ENCODE measurements at places on chromosomes 5 and 9.

DNA sequence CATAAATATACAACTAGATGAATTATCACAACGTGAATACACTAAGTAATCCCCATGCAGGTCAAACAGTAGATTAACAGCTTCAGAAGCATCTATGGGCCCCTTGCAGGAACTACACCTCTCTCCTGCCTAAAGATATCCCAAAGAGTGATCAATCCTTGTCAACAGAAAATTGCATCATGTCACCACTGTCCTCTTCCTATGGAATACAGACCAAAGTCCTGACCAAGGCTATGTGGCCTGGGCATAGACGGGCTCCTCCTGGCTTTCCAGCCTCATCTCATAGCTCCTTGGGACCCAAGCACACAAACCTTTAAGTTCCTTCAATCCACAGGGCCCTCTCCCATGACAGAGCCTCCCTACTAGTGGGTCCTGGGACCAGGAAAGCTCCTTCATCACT lies 25.3 kb downstream of the NIPAL4 start:
- DNase-seq: no peak

DNA sequence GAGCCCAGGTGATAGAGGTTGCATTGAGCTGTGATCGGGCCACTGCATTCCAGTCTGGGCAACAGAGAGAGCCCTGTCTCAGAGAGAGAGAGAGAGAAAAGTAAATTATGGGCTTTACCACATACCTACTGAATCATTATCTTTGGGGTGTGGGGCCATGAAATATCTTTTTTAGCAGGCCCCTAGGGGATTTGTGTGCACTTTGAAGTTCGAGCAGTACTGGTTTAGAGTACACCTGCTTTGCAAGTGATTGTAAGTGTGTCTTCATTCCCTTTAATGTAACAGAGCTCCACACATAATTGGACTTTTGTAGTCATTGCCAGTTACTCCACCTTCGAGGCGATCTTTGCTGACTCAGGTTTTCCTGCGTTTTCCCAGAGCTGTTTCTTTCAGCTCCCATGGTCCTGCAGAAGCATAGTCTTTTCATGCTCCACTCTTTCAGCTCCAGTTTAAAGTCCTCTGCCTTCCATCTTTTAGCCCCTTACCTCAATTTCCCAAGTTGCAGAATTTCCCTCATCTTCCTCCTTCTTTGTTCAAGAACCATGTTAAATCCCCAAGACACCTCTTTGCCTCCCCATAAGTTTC lies 24.0 kb upstream of the FRMPD1 start:
- no peak for DNase-seq

- no peak for DNase-seq
These were observed 124.7 kb downstream of the PAPPA start for GRCh38 chr9:116278326-116278725.

- no peak for DNase-seq
These were observed 97.6 kb downstream of the NUDT12 start for GRCh38 chr5:103464835-103465484.

- DNase-seq: no peak
These were observed 129.0 kb downstream of the APBA1 start for GRCh38 chr9:69542942-69543704.

GRCh38 chr9:109213285-109214121 lies 46.5 kb upstream of the FRRS1L start:
- DNase-seq: no peak

DNA sequence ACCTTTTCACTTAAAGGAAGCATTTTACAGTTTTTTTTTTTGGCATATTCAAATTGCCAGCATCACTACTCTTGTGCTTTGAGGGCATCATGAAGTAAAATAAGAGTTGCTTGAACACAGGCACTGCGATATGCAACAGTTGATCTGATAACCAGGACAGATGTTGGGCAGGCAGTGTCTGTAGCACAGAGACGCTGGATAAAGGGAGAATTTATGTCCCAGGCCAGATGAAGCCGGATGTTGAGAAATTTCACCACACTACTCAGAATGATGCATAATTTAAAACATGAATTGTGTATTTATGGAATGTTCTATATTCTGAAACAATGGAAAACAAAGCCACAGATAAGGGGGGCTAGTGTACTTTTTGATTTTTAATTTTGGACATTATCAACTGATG lies 71.4 kb downstream of the SLC12A2 start:
- DNase-seq: no peak

GRCh38 chr9:117375956-117376355 lies 38.9 kb downstream of the ASTN2 start:
- no peak for DNase-seq

DNA sequence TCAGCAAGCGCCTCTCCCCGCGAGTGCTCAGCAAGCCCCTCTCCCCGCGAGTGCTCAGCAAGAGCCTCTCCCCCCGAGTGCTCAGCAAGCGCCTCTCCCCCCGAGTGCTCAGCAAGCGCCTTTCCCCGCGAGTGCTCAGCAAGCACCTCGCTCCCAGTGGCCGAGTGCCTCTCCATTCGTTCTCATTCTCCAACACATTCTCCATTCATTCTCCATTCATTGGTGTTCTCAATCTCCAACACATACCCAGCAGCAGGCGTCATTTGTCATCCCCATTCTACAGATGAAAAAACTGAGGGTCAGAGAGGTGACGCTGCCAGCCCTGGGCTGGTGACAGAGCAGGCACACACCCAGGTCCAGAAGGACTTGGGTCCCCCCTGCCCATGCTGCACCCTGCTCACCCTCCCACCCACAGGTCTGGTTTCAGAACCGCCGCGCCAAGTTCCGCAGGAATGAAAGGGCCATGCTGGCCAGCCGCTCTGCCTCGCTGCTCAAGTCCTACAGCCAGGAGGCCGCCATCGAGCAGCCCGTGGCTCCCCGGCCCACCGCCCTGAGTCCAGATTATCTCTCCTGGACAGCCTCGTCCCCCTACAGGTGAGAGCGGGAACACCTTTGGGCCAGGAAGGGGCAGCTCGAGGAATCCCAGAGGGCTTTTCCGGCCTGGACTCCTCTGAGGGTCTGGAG lies 32.5 kb downstream of the PTGES start:
- no peak for DNase-seq

DNA sequence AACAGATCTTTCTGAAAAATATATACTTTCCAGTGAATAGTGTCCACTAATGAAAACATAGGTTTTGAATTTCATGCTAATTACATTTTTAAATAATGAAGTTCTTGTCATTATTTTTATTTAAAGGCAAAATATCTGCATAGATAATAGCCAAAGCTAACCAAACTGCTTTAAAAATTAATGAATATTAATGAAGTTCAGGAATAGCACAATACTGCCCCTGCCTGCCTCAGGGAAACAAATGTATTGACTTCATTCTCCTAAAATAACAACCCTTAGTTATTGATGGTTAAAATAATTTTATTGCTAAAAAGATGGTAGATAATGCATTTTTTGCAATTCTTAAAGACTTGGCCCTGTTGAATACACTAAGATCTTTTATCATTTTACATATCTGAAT lies 103.6 kb upstream of the SSBP2 start:
- no peak for DNase-seq

DNA sequence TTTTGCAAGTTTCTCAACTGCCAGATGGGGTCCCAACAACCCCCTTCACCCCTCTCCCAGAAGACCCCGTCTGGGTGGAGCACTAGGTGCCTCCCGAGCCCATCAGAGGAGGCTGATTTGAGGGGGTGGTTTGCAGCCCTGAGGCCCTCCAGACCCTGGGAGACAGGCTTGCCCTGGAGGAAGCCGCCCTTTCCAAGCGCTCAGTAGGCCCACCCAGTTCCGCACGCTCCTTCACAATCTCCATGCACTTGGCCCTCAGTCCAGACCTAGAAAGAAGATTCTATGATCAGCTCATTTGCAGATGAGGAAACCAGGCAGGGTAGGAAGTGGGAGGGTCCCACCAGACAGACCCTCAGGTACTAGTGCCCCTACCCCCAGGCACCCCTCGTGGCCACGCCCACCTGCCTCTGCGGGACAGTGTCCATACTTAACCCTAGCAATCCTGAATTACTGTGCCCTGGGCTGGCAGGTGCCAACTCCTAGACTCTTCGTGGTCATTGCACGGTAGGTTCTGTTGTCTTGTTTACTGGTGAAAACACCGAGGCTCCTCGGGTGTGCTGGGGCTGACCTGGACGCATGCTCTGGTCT lies 22.3 kb downstream of the OR2V1 start:
- no peak for DNase-seq

DNA sequence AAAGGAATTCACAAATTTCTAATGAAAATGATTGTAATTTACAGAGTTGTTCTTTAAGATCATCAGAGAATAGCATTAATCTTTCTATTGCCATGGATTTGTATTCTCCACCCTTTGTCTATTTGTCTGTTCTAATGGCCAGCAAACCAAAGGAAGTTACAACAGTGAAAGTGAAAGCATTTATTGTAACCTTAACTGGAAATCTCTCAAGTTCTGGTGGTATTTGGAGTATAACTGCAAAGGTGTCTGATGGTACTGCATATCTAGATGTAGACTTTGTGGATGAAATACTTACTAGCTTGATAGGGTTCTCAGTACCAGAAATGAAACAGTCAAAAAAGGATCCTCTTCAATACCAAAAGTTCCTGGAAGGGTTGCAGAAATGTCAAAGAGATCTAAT lies 21.7 kb downstream of the RMI1 start:
- DNase-seq: no peak

- no peak for DNase-seq
These were observed 1.5 kb upstream of the TRAF1 start for GRCh38 chr9:120928015-120928482.

GRCh38 chr5:78550891-78551290 lies 97.7 kb downstream of the LHFPL2 start:
- no peak for DNase-seq

GRCh38 chr5:137283801-137284200 lies 215.3 kb downstream of the SPOCK1 start:
- DNase-seq: no peak

DNA sequence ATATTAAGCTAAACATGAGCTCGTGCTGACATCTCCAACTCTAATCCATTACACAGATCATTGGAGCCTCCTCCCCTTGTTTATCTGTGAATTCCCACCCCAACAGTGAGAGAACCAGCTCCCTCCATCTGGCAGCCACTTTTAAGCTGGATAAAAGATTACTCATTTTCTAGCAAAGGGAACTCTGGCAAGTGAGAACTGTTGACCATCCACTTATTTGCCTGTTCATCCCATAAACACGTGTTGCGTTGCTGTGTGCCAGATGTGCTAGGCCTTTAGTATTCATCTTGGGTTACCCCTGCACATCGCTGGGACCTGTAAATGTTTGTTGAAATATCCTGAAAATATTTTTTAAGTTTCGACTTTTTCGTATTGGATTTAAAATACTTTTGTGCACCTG lies 2.4 kb upstream of the TOR1A start:
- DNase-seq: no peak

GRCh38 chr9:133606708-133607025 lies 2.5 kb downstream of the FAM163B start:
- no peak for DNase-seq

GRCh38 chr5:173012882-173013281 lies 29.3 kb downstream of the ATP6V0E1 start:
- DNase-seq: no peak
